ENCODE measurements at places on chromosomes 3 and 15.

GRCh38 chr3:61808526-61808925 lies 247.2 kb downstream of the PTPRG start:
- no peak for DNase-seq

DNA sequence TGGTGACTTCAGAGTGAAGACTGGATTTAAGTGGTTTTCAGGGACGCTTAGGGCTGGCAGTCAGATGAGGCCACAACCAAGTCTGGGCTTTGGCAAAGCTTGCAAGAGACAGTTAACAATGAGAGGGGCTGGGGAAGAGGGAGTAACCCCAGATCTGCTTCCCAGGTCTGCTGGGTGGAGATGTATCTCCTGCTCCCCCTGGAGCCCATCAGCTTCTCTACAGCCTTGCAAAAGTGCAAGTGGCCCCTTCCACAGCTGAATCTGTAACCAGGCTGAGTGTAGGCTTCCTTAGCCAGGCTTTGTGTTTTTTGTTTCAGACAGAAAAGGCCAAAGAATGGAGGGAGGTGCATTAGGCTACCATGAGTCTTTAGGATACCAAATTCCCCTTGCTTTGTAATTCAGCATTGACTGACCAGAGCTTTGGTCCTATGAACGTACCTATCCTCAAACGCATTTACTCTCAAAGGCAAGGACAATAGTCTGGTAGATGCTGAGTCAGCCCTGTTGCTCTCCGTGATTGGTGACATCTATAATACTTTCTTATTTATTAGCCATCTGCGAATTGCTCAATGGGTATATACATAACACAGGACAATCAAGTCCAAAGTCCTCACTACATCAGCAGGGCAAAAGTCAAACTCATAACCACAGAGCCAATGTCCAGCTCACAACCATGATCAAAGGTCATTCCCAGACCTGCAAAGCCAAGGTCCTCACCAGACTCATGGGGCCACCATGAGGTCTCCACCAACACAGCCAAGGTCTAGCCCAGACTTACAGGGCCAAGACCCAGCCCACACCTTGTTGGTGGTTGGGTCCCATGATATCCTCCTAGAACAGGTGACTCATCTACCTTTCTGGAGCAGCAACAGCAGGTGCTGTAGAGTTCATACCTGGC lies 17.1 kb downstream of the CCDC13 start:
- DNase-seq, result no peak

- DNase-seq, result no peak
These were observed 44.2 kb downstream of the SMAD6 start for GRCh38 chr15:66746231-66746605.

DNA sequence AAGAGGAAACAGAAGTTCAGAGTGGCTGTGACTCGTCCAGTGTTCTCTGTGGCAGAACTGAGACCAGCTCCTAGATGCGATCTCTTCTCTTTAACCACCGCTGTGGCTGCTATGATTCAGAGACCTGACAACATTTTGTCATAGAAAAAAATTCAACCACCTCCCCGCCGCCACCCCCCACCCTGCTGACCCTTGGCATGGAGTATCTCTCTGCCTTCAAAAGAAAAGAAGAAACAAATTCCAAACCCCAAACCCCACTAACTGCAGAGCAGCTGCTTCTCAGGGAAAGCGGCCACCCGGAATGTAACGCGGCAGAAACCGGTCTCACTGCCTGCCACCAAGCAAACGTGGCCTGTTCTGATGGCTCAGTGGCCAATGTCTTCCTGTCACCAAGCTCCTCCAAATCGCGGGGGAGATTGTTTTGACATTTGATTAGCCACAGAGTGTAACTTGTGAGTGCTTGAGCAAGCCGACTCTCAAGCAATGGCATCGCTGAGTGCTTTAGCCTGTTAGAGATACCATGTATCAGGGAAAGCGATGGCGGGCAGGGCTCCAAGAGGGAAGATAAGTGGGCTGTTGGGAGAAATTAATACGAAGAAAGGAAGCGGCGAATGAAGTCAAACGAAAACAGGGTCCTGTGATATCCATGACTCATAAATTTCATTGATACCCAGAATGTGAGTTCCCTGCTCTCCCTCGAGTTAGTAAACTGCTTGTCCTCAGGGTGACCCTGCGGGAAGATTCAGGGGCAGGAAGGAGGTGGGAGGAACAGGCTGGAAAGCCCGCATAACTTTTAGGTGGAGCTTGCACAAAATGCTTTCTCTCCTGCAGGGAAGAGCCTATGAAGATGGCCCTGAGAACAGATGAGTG lies 44.8 kb upstream of the TLE3 start:
- DNase-seq, result no peak

GRCh38 chr3:142646020-142646785 lies 50.0 kb downstream of the PLS1 start:
- no peak for DNase-seq

GRCh38 chr3:58585994-58586393 lies 8.8 kb upstream of the FAM107A start:
- DNase-seq, result no peak

GRCh38 chr3:187188931-187189330 lies 8.4 kb upstream of the RTP1 start:
- DNase-seq, result no peak
